GM23338 (cell line): ENCODE measurements at places on chromosomes 4 and X.

GRCh38 chr4:30525662-30526315 lies 194.4 kb upstream of the PCDH7 start:
- no peak overlapping the region for H3K27ac ChIP-seq
- DNase-seq = peak; percentile 50
- no peaks in the 10 kb centered on the region for H3K36me3 ChIP-seq
- no peaks in the 10 kb centered on the region for H3K4me1 ChIP-seq
- no peak overlapping the region for H3K4me3 ChIP-seq

DNA sequence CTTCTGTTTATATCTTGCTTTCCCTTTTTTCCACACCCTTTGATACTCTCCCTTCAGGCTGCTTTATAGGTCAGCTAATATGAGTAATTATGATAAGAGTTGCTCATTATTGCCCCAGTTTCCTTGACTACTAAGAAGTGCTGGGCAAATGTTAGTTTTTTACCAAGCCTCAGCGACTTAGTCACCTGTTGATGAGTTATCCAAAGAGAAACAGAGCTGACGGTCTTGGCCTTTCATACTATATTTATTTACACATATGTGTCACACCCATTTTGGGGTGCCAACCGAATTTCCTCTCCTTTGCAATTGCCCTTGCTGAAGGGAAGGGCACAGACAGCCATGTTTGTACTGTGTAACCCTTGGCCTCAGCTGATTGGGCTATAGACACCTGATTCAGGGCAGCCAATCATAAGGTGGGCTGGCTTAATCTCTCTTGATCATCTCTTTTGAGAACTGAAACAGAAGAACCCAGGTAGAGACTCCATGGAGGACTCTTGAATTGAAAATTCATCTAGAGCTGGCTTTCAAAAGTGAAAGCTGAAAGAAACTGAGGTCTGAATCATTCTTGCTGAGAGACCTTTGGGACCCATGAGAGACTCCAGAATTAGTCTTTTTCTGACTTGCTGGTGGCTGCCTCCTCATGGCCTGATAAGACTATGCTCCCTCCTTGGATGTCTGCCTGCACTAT lies 111.7 kb upstream of the RPS6KA3 start:
- H3K36me3 ChIP-seq = no peaks in the 10 kb centered on the region
- no peak overlapping the region for H3K27ac ChIP-seq
- H3K4me3 ChIP-seq = no peak overlapping the region
- no peaks in the 10 kb centered on the region for H3K4me1 ChIP-seq
- H3K27me3 ChIP-seq = no peaks in the 10 kb centered on the region

DNA sequence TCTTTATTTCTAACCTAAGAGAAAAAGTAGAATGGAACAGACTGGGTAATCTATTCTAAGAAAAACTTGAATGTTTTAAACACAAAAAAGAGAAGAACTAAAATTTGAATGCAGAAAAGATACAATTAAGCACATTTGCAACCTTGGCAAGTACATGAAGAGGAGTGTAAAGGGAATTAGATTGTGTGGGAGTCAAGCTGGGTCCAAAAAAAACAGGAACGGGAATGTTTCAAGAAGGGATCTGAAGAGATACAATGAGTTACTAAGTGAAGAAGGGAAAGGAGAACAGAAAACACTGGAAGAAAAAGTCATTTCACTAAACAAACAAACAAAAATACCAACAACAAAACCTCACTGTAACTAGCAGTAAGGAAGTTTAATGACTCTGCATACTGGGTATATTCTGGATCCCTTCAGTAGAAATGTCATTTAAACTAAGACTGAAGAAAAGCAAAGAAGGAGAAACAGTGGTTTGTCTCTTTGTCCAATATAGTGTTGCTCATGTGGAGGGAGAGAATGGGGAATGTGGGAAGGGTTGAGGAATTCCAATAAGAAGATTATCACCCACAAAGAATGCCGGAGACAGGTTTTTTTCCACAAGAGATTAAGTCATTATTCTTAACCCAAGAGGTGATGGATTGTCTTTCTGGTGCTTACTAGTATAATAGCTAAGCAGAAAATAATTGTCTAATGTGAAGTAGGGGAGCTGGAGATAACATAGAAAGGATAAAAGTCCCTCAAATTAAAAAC lies 50.4 kb upstream of the PTPN13 start:
- H3K27me3 ChIP-seq = no peaks in the 10 kb centered on the region
- H3K4me1 ChIP-seq = no peaks in the 10 kb centered on the region
- no peak overlapping the region for H3K4me3 ChIP-seq
- no peak overlapping the region for H3K27ac ChIP-seq
- peak; percentile 6 for DNase-seq

DNA sequence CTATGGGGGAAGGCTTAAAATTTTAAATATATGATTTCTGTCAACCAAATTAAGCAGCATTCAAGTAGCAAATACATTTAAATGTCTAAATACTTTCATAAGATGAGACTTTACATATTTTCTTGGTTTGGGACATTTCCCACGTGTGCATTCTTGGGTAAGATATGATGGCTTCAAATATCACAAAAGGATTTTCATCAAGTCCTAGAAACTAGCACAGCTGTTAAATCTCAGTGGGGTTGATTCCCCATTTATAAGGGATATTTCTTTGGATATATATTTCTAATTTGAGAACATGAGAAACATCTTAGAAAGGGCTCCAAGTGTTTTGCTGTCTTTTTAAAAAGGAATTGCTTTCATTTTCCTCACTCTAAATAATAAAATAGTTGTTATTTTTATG lies 90.2 kb downstream of the P2RY10 start:
- H3K4me3 ChIP-seq = no peak overlapping the region
- H3K4me1 ChIP-seq = no peaks in the 10 kb centered on the region
- DNase-seq = no peak

DNA sequence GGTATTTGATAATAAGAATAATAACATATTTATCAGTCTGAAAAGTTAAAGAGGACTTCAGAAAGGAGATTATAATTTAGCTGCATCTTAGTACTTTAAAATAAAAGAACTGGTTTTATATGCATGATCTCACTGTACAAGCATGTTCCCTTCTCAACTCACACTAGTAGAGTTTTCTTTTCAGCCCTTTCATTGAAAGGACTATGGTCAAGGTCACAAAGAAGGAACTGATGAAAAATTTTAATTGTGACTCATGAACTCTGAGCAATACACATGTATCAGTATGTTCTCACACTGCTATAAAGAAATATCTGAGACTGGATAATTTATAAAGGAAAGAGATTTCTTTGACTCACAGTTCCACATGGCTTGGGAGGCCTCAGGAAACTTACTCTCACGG lies 73.7 kb upstream of the NDST4 start:
- no peaks in the 10 kb centered on the region; the same call in 1 of the 2 replicates for H3K4me1 ChIP-seq
- no peak overlapping the region for H3K4me3 ChIP-seq
- no peaks in the 10 kb centered on the region for H3K36me3 ChIP-seq
- H3K27me3 ChIP-seq = no peaks in the 10 kb centered on the region
